8988T (cell line): ENCODE measurements at places on chromosomes 2 and 18.

DNA sequence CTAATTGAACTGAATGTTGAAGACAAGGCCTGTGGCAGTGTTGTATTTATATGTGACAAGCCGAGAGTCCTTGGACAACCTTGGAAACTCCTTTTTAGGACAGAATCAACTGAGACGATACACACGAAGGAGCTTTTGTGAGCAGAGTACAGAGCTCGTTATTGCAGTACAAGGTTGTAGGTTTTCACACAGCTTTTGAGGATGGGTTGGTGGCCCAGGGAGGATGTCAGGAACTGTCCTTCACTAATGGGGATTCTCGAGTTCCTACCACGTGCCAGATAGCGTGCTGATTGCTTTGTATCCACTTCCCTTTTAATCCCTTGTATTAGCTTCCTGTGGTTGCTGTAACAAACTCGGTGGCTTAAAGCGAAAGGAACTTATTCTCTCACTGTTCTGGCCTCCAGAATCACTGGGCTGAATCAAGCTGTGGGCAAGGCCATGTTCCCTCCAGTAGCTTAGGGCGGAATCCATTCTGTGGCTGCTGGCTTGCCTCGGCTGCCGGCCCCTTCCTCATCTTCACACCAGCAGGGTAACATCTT is 20.2 kb downstream of the INPP4A start:
- no peak for DNase-seq

DNA sequence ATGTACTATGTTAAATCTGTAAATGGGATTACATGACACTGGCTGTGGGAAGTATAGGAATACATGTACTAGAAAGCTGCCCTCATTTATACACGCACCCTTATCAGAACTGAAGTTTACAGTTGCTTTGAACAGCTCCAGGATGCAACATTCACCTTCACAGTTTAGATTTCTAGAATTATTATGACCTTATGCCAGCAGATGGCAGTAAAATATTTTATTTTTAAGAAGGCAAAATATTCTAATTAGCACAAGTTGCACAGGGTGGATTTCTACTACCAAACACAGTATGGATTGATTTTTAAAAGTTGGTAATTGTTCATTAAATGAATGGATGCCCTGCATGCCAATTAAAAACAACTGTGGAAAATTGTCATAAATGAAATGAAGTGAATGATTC is 670.4 kb downstream of the KCNJ3 start:
- no peak for DNase-seq

- DNase-seq: no peak
Observed at GRCh38 chr2:112004253-112004645, 50.8 kb upstream of the TMEM87B start.

- no peak for DNase-seq
Observed at GRCh38 chr2:128779301-128780095, 460.8 kb upstream of the HS6ST1 start.

DNA sequence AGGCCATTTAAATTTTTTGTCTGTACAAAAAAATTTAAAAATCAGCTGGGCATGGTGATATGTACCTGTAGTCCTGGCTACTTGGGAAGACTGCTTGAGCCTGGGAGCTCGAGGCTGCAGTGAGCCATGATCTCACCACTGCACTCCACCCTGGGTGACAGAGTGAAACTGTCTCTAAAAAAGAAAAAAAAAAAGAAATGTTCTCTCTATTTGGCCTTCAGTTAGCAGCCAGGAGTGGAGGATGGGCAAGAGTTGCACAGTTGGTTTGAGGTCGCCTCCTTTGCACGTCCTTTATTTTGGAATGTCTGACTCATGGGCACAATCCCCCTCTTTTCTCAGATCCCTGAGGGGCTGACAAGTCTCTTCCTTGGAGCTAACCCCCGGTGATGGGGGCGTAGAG is 26.3 kb downstream of the ITM2C start:
- no peak for DNase-seq

- DNase-seq: no peak
Observed at GRCh38 chr18:59202258-59202820, 17.6 kb upstream of the GRP start.

GRCh38 chr18:69944436-69944835 is 3.2 kb downstream of the CD226 start:
- DNase-seq: no peak

GRCh38 chr2:113126845-113127645 is at the start of gene IL1RN:
Gene IL1RN (plus strand): TSS chr2:113127598. CDS start chr2:113127625, 27 bp downstream.
- no peak for DNase-seq

DNA sequence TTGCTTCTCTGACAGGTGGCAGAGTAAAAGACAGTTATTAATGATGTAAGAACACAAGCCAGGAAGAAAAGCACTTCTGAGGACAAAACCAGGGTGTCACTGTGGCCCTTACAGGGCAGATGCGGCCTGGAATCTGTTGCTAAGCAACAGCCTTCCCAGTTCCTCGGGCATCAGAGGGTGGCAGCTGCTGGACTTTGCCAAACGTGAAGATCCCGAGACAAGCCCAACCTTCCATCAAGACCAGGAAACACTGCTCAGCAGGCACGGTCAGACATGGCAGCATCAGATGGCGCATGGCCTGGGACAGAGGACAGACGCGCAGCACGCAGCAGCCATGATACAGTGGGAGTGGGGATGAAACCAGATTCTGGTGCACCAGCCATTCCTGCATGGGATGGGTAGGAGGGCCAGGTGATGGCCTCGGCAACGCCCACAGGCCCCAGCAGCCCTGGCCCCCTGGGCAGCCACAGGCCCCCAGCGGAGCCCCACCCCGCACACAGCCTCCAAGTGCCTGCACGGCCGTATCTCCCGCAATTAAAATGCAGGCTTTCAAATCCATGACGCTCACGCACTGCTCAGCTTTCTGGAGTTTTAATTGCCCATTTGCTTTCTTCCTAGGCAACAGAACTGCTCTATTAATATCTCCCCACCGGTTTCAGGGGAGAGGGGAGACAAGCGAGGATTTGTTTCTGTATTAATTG is 89.0 kb downstream of the EIPR1 start:
- DNase-seq: no peak

- DNase-seq: no peak
Observed at GRCh38 chr2:20164734-20165478, 60.0 kb downstream of the SDC1 start.

GRCh38 chr2:128197059-128197458 is 106.1 kb downstream of the UGGT1 start:
- DNase-seq: no peak

GRCh38 chr2:98253461-98254070 is 92.7 kb upstream of the CNGA3 start:
- no peak for DNase-seq

- DNase-seq: no peak
Observed at GRCh38 chr2:219836647-219837177, 209.3 kb downstream of the SLC4A3 start.

- no peak for DNase-seq
Observed at GRCh38 chr2:98507891-98508708, 63.4 kb downstream of the INPP4A start.

GRCh38 chr2:160075171-160075570 is 12.8 kb upstream of the PLA2R1 start:
- no peak for DNase-seq

- no peak for DNase-seq
Observed at GRCh38 chr2:157432475-157433106, 11.3 kb downstream of the CYTIP start.

GRCh38 chr2:182452456-182452990 is 25.7 kb upstream of the PDE1A start:
- no peak for DNase-seq

GRCh38 chr2:198720266-198720665 is 737.5 kb downstream of the SATB2 start:
- DNase-seq: no peak

GRCh38 chr2:235511751-235512698 is 18.2 kb downstream of the AGAP1 start:
- DNase-seq: no peak

DNA sequence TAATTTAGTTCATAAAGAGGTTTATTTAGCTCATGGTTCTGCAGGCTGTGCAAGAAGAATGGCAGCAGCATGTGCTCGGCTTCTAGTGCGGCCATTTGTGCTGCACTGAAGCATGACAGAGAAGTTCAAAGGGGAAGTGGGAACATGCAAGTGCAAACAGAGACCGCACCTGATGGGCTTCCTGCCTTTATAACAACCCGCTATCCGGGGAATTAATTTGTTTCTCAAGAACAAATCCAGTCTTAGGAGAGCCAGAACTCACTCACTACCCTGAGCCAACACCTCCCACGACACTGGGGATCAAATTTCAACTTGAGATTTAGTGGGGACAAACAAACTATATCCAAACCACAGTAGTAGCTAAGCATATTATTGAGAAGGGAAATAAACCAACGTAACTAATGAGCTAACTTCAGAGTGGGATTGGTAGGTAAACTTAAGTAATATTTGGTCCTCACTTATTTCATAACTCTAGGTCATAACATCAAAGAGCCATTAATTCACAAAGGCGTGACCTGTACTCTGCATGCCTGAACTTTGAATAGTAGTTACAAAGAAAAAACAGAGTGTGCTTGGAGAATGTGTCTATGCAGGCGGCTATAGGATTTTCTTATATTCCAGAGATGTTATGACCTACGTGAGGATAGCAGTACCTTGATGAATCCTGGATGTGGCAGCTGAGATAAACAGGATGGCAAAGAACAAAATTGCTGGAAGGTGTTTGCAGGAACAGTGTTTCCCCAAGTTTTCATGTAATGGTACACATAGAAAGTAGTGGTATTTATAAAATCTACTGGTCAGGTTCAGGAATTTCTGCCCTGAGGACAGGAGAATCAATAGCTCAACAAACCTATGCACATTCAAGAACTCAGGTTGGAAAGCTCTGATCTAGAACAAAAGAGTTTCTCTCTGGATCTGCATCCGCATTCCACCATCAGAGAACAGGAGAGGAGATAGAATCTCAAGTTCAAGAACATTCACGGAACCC is 845.9 kb upstream of the ID2 start:
- no peak for DNase-seq

DNA sequence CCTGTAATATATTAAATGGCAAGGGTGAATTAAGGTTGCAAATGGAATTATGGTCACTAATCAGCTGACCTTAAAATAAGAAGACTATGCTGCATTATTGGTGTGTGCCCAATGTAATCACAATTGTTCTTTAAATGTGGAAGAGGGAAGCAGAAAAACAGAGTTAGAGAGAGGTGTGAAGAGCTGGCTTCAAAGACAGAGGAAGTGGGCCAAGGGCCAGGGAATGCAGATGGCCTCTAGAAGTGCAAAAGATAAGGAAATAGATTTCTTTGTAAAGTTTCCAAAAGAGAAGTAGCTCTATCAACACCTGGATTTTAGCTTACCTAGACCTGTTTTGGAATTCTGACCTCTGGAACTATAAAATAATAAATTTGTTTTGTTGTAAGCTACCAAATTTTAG is 276.0 kb downstream of the LRRTM1 start:
- no peak for DNase-seq

- DNase-seq: no peak
Observed at GRCh38 chr2:62460175-62460574, 45.8 kb downstream of the TMEM17 start.

- DNase-seq: no peak
Observed at GRCh38 chr2:16813593-16813992, 148.0 kb upstream of the CYRIA start.

DNA sequence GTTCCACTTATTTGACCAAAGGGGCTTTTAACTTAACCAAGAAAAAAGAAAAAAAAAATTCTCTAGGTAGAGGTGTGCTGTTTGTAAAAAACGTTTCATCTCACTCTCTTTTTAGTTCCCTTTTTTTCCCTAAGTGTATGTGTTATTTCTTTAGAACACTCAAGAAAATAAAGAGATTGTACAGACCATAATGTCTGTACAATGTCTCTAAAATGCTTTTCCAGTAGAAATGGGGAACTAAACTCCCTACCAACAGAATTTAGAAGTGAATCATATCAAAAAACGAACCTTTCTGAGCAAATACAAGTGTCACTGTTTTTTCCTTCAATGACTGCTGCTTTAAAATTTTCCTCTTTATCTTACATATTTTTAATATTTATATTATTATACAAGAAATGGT is 72.0 kb downstream of the CDH7 start:
- no peak for DNase-seq
